ENCODE measurements at places on chromosomes 11 and 22.

DNA sequence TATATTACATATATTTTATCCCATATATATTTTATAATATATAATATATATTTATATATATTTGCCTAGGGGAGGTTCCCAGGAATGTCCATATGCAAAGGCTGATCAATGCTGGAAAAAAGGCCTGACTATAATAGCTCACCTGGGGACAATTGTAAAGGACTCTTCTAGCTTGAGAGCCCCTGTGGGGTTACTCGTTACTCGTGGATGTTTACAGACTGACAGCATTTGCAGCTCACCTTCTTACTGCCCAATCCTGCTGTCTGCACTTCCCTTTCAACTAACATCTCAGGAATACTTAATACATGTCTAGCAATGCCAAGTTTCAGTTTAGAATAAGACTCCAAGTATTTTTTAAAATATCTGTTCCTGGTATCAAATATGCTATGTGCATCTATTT lies 1365.4 kb upstream of the RAG2 start:
- DNase-seq: no peak

- no peak for DNase-seq
Measured at GRCh38 chr11:134374891-134375550, 37.0 kb downstream of the B3GAT1 start.

DNA sequence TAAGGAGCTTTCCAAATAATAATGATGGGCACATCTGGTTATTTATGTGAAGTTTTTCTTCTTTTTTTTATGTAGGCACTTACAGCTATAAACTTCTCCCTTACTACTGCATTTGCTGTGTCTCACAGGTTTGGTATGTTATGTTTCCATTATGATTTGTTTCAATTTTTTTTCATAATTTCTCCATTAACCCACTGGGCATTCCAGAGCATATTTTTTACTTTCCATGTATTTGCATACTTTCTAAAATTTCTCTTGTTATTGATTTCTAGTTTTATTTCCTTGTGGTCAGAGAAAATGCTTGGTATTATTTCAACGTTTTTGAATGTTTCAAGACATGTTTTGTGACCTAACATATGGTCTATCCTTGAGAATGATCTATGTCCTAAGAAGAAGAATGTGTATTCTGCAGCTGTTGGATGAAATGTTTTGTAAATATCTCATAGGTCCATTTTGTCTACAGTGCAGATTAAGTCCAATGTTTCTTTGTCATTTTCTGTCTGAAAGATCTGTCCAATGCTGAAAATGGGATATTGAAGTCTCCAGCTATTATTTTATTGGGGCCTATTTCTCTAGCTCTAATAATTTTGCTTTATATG lies 362.1 kb downstream of the DDX10 start:
- DNase-seq: no peak

DNA sequence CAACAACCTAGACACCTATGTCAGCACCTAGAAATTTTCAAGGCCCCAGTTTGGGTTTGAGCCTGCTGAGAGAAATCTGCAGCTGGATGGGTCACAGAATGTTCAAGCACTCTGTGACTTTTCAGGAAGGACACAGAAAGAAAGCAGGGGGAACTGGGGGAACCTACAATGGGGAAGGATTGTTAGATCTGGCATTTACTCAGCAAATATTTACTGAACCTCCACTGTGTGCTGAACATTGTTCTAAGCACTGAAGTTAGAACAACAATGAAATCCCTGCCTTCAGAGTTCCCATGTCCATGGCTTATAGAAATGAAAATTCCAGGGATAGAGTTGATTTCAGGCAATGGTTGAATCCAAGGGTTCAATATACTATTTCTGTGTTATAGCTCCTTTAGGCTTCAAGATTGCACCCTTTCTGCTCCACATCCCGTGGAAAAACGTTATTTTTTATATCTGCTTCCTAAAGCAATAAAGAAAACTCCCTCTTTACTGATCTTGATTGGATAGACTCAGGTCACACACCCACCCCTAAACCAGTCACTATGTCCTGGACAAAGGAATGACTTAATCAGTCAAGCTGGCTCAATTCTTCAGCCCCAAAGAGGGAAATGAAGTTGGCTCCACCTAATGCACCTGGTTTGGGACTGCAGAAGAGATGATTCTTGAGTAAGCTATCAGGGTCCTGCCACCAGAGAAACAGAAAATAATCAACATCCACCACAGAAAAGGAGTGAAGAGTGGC lies 95.1 kb downstream of the OR5AK2 start:
- DNase-seq: no peak

- no peak for DNase-seq
Measured at GRCh38 chr22:48940266-48941032, 887.2 kb downstream of the BRD1 start.

DNA sequence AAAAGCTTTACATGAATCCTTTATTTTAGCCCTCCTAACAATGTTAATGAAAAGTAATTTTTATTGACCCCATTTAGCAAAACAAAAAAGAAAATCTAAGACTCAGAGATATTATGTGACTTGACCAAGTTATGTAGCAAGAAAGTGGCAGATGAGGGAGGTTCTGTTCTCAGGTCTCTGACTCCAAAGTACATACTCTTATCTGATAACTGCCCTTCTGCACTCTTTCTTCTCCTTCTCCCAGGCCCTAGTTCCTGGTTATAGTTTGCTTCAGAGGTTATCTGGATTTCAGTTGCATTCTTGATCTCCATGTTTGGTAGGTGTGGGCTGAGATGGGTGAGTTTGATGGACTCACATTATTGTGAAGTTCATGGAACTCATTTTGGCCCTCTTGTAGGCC lies 4.5 kb downstream of the OR9Q2 start:
- no peak for DNase-seq

GRCh38 chr11:120597250-120598215 lies 86.0 kb downstream of the GRIK4 start:
- no peak for DNase-seq

GRCh38 chr22:37610480-37611129 lies 2.0 kb downstream of the GGA1 start:
- DNase-seq: no peak

DNA sequence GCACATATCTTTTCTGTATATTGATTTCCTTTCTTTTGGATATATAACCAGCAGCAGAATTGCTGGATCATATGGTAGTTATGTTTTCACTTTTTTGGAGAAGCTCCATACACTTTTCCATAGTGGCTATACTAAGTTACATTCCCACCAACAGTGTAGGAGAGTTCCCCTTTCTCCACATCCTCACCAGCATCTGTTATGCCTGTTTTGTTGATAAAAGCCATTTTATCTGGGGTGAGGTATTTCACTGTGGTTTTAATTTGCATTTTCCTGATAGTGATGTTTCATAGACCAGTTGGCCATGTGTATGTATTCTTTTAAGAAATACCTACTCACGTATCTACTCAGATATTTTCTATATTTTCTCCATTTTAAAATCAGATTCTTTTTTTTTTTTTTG lies 419.3 kb upstream of the FAT3 start:
- no peak for DNase-seq

DNA sequence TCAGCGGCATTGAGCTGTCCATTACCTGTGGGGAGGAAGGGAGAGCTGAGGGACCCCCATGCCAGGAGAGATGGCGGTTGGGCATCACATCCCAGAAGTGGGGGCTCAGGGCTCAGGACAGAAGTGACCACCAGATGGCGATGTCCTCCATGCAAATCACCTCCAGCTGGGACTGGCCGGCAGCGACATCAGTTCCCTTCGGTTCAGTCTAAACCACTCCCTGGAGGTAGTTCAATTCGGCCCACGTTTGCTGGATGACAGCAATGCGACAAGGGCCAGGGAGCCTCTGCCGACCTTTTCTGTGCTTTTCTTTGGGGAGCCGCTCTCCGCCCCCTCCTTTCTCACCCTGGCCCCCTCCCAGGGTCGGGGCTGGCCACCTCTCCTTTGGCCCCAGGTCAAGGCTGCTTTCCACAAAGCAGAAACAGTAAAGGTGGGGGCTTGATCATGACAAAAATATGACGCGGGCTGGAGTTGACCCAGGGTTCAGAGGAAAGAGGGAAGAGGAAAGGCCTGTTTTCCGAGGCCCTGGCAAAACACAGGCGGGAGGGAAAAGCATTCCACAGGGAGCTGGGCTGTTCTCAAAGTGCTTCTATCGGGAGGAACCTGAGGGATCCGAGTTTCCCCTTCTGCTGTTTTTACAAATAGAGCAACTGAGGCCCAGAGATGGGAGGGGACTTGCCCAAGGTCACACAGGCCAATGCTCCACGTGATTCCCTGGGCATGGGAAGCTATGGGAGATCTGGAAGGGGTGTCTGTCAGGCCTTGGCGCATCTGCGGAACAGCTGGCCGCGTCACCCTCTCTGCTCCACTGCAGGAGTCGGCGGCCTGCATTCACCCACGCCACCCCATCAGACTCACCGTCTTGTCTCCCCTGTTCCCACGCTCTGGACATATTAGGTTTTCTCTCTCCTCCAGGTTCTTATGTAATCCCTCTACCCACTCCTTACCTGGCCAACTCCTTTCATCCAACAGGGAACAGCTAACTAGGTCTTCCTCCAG lies 54.7 kb downstream of the FBXO7 start:
- peak; percentile 30 for DNase-seq

- no peak for DNase-seq
Measured at GRCh38 chr11:103051981-103052380, 40.0 kb downstream of the DCUN1D5 start.

GRCh38 chr11:116224889-116225200 lies 547.9 kb downstream of the BUD13 start:
- DNase-seq: no peak

GRCh38 chr11:66561178-66561974 lies 7.0 kb downstream of the CTSF start:
- DNase-seq: no peak

Data from stimulated activated CD4-positive, alpha-beta T cell treated with anti-CD3 and anti-CD28 coated beads, Interleukin-1b, Interleukin-23, amount 100 ng/mL, for 1 hour (primary cell).